Activated CD4-positive, alpha-beta T cell treated with anti-CD3 and anti-CD28 coated beads for 36 hours (primary cell): ENCODE measurements at places on chromosomes 12 and 14. TPM values are rescaled to one million over a fixed set of nuclear protein-coding genes. Genes with fewer than 3 reads are reported as not detected.

The GYS2 gene
- total RNA-seq: not detected

The L3HYPDH gene
- 9.3 TPM for total RNA-seq

The LRP1-AS gene
- not detected for total RNA-seq

The TAS2R9 gene
- total RNA-seq: not detected

The CNOT2 gene
- 77.7 TPM for total RNA-seq

The SLC25A3 gene
- 426 TPM for total RNA-seq

The SLC10A1 gene
- total RNA-seq: not detected

The CTSG gene
- 0.35 TPM for total RNA-seq

The NGB gene
- total RNA-seq: not detected

The MUCL1 gene
- not detected for total RNA-seq

The GDF11 gene
- 7.5 TPM for total RNA-seq

The LRTM2 gene
- not detected for total RNA-seq

The SLCO1B3 gene
- not detected for total RNA-seq

The OTOGL gene
- not detected for total RNA-seq

The HOXC4 gene
- total RNA-seq: not detected

The ZC3H10 gene
- 6.4 TPM for total RNA-seq

The GLIPR1L2 gene
- 0.39 TPM for total RNA-seq

The SMCO3 gene
- not detected for total RNA-seq

The SPRYD3 gene
- total RNA-seq: 13.7 TPM

The OR4E2 gene
- total RNA-seq: not detected

The ATL1 gene
- total RNA-seq: 0.82 TPM

The AACS gene
- total RNA-seq: 13.9 TPM

The RASAL1 gene
- total RNA-seq: 10.6 TPM

The GDF3 gene
- not detected for total RNA-seq

The CPNE6 gene
- total RNA-seq: not detected

The CNTN1 gene
- total RNA-seq: not detected

The CLEC2B gene
- total RNA-seq: 21.8 TPM

The RND1 gene
- 3.3 TPM for total RNA-seq

The SRGAP1 gene
- total RNA-seq: 0.02 TPM

The MAP3K9 gene
- total RNA-seq: 5.2 TPM

The SPRING1 gene
- total RNA-seq: 17.4 TPM

The RNASE1 gene
- total RNA-seq: not detected

The SYNE3 gene
- total RNA-seq: 27.3 TPM

The SAMD15 gene
- total RNA-seq: 0.25 TPM

The CLEC1B gene
- not detected for total RNA-seq

The WIF1 gene
- total RNA-seq: not detected

The MANSC1 gene
- total RNA-seq: 2.5 TPM

The ACRBP gene
- 3.3 TPM for total RNA-seq

The C14orf132 gene
- 4.1 TPM for total RNA-seq

The CLEC4A gene
- not detected for total RNA-seq
